NCI-H187 (cell line): ENCODE measurements at places on chromosomes 2 and 18.

GRCh38 chr2:130997198-130997597 is 96.1 kb downstream of the FAM168B start:
- DNase-seq, result no peak

DNA sequence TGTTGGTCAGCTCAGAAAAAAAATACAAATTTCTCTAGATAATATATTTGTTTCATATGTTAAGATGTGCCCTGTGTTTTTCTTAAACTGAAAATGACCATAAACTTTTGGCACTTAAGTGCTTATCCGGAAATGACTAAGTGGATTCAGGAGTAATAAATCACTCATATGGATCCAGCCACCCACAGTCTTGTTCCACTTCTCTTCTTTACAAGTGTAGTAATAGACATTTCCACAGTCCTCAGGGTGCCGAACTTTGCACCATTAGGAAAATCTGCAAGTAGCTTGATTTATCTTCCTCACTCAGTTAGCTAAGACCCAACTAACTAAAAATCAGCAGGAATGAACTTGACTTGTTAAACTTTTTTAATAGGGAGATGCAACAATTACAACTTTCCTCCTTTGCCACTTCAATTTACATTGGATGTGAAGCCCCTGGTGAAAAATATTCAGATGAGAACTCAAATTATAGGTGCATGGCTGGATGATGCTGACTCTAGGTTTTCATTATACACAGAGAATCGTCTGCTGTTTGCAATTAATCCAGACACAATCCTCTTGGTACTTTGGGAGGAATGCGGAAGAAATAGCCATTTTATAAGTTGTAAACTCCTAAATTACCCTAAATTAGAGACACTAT is 322.5 kb downstream of the ARHGAP15 start:
- no peak for DNase-seq

DNA sequence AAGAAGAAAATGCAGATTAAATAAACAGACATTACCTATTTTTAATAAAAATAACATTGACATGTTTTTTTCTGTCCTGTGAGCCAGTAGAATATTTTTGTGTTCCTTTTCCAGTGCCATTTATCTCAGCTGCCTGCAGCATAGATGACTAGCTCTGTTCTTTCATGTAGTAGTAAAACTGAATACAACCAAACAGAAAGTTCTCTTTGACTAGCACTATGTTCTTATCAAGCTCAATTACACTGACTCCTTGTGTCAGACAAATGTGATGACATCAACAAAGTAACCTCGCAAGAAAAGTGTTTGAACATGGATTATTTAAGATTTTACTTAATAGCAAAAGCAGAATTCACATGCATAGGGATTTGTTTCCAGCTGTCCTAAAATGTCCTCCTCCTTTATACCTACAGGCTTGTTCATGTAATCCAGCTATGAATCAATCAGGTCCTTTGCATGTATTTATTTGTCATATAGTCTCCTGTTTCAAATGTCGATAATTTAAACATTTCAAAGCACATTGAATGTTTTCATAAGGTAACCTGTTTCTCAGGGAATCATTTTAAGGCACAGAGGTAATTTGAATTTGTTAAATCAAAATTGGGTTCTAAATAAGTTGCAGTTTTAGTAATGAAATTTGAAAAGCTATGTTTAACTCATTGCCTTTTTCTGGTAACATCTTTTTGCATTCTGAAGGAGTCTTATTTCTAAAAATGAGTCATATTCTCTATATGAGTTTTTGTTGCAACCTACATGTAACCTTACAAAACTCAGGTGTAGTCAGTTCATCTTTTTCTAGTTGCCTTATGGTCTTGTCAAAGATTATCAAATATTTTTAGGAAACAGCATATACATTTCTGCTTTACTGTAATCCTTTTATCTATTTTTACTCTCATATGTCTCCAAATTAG is 215.3 kb upstream of the GULP1 start:
- no peak for DNase-seq

DNA sequence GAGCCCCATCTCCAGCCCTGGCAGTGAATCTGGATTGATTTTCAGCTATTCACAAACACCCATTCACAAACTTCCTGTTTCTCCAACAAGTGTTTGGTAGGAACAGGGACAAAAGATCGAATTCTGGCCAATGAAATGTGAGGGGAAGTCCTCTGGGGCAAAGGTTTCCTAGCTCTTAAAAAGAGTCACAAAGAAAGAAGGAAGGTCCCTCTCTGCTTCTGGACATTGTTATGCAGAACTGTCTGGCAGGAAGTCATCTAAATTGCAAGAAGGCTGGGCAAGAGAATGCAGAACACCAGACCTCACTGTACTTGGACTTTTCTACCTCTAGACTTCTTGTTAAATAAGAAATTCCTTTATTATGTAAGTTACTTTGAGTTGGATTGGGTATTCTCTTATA is 137.3 kb downstream of the CCDC148 start:
- DNase-seq, result no peak

GRCh38 chr2:46298522-46299353 is 1.5 kb downstream of the EPAS1 start:
- DNase-seq, result no peak

GRCh38 chr2:28084564-28084963 is 194.0 kb downstream of the BABAM2 start:
- no peak for DNase-seq

GRCh38 chr2:203808046-203808750 is 59.4 kb upstream of the CTLA4 start:
- no peak for DNase-seq

- no peak for DNase-seq
Measured at GRCh38 chr2:54103454-54104314, 11.7 kb upstream of the ACYP2 start.

GRCh38 chr18:79576686-79577351 is 102.8 kb upstream of the CTDP1 start:
- no peak for DNase-seq

- DNase-seq, result no peak
Measured at GRCh38 chr18:75043478-75043877, 165.5 kb downstream of the PTGR3 start.
